Adrenal gland (tissue), 19 donors: ENCODE measurements at places on chromosomes 3 and 15. TPM values are rescaled to one million over a fixed set of nuclear protein-coding genes. Genes with fewer than 3 reads are reported as not detected.
A peak's percentile ranks its signal among the peaks of the same experiment; 100 is the strongest.

Gene CCDC54
- polyA plus RNA-seq, result not detected

Gene TRIM71
- polyA plus RNA-seq, result not detected

Gene MAGEL2
- 0.24 TPM for polyA plus RNA-seq

Gene NMB
- polyA plus RNA-seq, result 8.0 TPM

GRCh38 chr3:30659270-30660130, 53.1 kb downstream of the TGFBR2 start:
- no peak for DNase-seq
- peaks cover 95% of the 10 kb centered on the region for H3K4me1 ChIP-seq
- peaks cover 42% of the 10 kb centered on the region for H3K36me3 ChIP-seq
- H3K4me3 ChIP-seq, result no peak overlapping the region

GRCh38 chr3:196694202-196694638, 17.8 kb downstream of the CEP19 start:
- H3K36me3 ChIP-seq, result no peaks in the 10 kb centered on the region
- no peak overlapping the region for H3K27ac ChIP-seq
- H3K4me1 ChIP-seq, result no peaks in the 10 kb centered on the region
- no peak overlapping the region for H3K4me3 ChIP-seq
- no peak for DNase-seq

DNA sequence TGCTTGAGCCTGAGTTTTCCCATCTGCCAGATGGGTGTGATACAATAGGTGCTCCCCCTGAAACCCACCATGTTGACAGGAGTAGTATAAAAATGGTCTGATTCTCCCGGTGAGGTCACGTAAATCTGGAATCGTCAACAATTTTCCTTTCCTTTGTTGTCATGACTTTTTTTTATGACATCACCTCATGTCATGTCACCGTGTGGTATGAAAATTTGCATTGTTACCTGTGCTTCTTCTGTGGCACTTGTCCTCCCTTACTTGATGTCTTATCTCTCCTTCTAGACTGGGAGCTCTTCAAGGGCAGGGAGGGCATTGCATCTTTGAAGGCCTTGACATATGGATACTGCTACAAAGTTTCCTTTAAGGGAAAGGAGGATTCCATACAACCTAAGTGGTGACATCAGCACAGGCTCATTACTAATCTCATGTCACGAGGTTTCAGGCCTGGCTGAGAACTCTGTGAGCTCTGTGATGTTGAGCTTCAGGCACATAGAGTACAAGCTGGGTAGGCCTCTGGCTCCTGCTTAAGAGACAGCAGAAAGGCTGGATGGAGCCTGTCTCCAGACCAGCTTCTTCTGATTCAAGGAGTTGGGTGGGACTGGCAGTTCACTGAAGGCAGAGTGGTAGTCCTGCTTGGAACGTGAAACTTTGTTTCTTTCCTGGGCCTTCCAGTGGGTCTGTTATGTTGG, 66.3 kb downstream of the LPP start:
- H3K27ac ChIP-seq, result peak overlapping the region; percentile 88
- no peak overlapping the region for H3K4me3 ChIP-seq
- DNase-seq, result no peak
- H3K4me1 ChIP-seq, result no peaks in the 10 kb centered on the region

DNA sequence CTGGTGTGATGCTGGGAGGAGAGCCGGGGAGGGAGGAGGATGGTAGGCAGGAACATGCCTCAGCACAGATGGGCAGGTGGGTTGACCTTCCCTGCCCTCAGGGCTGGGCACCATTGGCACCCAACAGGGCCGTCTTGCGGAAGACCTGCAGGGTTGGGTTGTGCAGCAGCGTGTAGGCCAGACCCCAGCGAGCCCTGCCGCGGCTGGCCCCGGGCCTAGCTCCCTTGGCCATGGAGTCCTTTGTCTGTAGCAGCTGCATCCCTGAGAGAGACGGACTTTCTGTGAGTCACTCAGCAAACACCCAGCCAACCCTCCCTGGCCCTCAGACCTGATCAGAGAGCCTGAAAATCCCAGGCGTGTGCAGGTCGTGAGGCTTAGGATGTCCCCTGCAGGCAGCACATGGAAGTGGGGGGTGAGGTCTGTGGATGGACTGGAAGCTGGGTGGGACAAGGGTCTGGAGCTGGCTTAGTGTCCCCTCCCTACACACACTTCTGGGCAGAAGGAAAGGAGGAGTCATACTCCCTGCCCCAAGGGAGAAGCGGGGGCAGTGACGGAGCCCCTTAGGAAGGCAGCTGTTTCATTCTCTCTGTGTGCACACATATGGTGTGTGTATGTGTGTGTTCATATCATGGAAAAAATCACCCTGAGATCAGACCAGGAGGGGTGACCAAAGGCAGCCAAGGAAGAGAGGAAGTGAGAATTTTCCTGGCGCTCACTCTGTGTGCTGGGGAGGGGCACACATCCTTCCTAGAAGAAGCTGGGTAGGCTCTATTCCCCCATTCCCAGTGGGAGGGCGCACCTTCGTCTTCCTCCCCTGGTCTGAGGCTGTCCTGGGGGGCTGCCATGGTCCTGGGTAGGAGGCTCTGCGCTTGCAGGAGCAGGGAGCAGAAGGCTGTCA, 6.7 kb downstream of the ISLR start:
- H3K36me3 ChIP-seq, result no peaks in the 10 kb centered on the region
- no peak overlapping the region for H3K4me3 ChIP-seq
- H3K27ac ChIP-seq, result peak overlapping the region; percentile 83
- no peak for DNase-seq
- no peaks in the 10 kb centered on the region for H3K27me3 ChIP-seq

DNA sequence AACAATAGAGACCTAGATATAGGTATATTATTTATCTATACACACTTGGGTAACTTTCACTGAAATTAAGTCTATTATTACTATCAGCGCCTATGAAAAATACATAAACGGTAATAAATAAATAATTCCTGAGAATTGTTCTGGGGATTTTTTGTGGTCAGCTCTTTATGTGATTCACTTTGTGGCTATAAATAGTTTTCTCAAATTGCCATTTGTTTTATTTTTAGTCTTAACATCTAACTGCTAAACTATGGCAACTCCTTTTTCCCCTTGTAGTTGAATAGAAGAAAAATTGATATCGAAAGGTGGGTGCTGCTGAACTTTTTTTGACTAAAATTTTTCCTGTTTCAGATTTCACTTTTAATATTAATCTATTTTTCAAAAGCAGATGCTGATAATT, 189.0 kb downstream of the VGLL3 start:
- no peak for DNase-seq
- no peaks in the 10 kb centered on the region for H3K27me3 ChIP-seq
- no peak overlapping the region for H3K4me3 ChIP-seq

- H3K4me3 ChIP-seq, result no peak overlapping the region
- H3K27me3 ChIP-seq, result no peaks in the 10 kb centered on the region
- no peaks in the 10 kb centered on the region for H3K36me3 ChIP-seq
- no peak overlapping the region for H3K27ac ChIP-seq
- peaks cover 18% of the 10 kb centered on the region for H3K4me1 ChIP-seq
These were observed 1.4 kb downstream of the PPP2R3A start for GRCh38 chr3:135966962-135967274.
